Metanephros (tissue), 2 donors: ENCODE measurements at places on chromosomes 7 and 10. TPM values are rescaled to one million over a fixed set of nuclear protein-coding genes. Genes with fewer than 3 reads are reported as not detected.

The LBX1 gene
- total RNA-seq: 1.5 TPM

The EVX1 gene
- total RNA-seq: not detected

The PLAC9 gene
- 20.4 TPM for total RNA-seq

The PLEKHS1 gene
- 0.18 TPM for total RNA-seq

The DKK1 gene
- total RNA-seq: 9.6 TPM

The CCNJ gene
- total RNA-seq: 11.8 TPM

The SPDYE8 gene
- total RNA-seq: not detected

The PHKG1 gene
- total RNA-seq: 29.3 TPM

The CDK13 gene
- 78.3 TPM for total RNA-seq

The EDRF1 gene
- total RNA-seq: 40.2 TPM

The TMEM72 gene
- total RNA-seq: 87.1 TPM

The GNG11 gene
- 22.5 TPM for total RNA-seq

The GNAI1 gene
- total RNA-seq: 101 TPM

The ZNF25 gene
- 13.0 TPM for total RNA-seq

The CYP3A4 gene
- not detected for total RNA-seq

The DOCK1 gene
- total RNA-seq: 96.6 TPM

The TCERG1L gene
- 0.99 TPM for total RNA-seq

The NUTM2D gene
- total RNA-seq: 5.0 TPM
